Right ventricle myocardium inferior (tissue), 1 donor: ENCODE measurements at places on chromosomes 6 and 20.

- DNase-seq: no peak
Measured at GRCh38 chr6:150967381-150967780, 101.9 kb downstream of the MTHFD1L start.

DNA sequence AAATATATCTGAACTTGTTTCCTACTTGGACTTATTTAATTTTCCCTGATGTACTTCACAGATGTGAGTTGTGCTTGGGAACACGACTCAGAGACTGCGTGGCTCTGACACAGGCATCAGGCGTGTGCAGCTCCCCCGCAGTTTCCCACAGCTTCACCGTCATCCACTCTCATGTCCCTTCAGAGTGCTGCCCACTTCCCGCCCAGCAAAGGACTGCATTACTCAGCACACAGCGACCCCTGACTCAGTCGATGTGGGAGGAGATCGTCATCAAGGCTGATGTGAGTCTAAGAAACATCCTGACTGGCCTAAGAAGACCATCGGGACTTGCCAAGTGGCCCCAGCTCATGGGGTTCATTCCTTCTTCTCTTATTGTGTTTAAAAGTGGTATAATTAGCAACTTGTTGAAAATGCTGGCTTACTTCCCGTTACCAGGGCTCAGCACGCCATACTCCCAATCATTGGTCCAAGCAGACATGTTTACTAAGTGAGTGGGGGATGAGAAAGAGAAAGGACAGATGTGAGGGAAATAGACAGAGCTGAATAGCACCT, 539.4 kb upstream of the JARID2 start:
- peak; percentile 69 for DNase-seq

- peak; percentile 93 for DNase-seq
Measured at GRCh38 chr6:107847844-107848802, 24.0 kb upstream of the SCML4 start.

GRCh38 chr6:153083869-153084268, 47.2 kb downstream of the RGS17 start:
- no peak for DNase-seq

DNA sequence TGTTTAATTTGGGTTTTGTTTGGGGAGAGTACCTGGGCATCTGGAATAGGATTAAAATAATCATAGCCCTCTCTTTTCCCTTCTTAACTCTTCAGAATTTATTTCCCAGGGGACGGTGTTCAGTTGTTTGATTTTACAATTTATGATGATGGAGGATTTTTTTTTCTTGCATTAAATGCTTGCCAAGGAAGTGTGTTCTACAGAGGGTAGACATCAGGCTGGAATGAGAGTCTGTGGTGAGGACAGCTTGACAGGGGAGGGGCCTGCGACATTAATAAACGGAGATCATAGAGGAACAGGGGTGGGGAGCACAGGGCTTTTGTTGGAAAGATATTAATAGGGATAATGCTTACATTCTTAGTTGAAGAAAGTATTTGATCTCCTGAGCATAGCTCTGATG, 297.5 kb downstream of the CLIC5 start:
- no peak for DNase-seq

- DNase-seq: no peak
Measured at GRCh38 chr20:2108498-2108897, 6.9 kb downstream of the STK35 start.

GRCh38 chr6:42569102-42570028, 5.5 kb downstream of the UBR2 start:
- no peak for DNase-seq

DNA sequence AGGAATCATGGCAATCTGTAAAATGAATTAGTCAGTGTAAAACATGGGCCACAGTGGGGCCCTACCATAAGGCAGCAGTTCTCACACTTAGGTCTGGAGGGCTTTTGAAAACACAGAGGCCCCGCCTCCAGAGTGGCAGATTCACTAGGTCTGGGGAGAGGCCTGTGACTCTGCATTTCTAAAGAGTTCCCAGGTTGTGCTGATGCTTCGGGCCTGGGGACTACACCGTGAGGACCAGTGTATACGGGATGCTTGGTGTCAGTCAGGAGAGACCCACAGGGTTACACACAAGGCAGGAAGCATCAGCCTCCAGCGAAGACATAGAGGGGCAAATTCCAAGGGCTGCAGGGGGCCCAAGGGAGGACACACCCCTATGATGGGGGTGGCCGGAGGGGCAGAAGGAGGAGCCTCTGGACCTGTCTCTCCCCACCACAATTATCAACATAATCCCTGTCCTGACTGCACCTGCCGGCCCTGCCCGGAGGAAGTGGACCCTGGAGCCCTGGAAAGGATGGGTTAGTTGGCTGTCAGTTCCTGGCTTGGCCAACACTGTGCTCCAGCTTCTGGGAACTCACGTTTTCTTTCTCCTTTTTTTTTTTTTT, 46.7 kb downstream of the FGD2 start:
- DNase-seq: no peak

DNA sequence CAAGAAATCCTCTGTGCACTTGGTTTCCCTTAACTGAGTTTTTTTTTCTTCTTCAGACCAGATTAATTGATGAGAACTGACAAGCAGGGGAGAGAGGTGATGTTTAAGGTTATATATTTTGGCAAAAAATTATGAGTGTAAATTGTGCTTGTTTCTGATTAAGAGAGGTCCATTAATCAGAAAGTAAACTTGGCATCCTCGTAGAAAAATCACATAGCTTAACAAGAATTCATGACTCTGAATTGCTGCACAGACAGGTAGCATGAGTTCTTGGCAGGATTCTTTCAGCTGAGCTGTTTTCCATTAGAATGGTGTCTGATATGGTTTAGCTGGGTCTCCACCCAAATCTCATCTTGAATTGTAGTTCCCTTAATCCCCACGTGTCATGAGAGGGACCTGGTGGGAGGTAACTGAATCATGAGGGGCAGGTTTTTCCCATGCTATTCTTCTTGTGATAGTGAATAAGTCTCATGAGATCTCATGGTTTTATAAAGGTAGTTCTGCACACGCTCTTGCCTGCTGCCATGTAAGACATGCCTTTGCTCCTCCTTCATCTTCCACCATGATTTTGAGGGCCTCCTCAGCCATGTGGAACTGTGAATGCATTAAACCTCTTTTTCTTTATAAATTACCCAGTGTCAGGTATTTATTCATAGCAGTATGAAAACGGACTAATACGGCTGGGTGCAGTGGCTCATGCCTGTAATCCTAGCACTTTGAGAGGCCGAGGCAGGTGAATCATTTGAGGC, 34.2 kb upstream of the DDR1 start:
- no peak for DNase-seq
